ENCODE measurements at places on chromosomes 13 and 19. TPM values are rescaled to one million over a fixed set of nuclear protein-coding genes. Genes with fewer than 3 reads are reported as not detected.

- no peaks in the 10 kb centered on the region for H3K4me1 ChIP-seq
- H3K27me3 ChIP-seq: no peaks in the 10 kb centered on the region
- no peak overlapping the region for H3K4me3 ChIP-seq
Observed at GRCh38 chr13:84864341-84864740, 934.9 kb downstream of the SLITRK6 start.

GRCh38 chr13:83765796-83766195, 116.5 kb downstream of the SLITRK1 start:
- H3K27me3 ChIP-seq: no peaks in the 10 kb centered on the region
- H3K4me3 ChIP-seq: no peak overlapping the region
- H3K4me1 ChIP-seq: no peaks in the 10 kb centered on the region
- H3K27ac ChIP-seq: no peak overlapping the region
- no peaks in the 10 kb centered on the region for H3K36me3 ChIP-seq

DNA sequence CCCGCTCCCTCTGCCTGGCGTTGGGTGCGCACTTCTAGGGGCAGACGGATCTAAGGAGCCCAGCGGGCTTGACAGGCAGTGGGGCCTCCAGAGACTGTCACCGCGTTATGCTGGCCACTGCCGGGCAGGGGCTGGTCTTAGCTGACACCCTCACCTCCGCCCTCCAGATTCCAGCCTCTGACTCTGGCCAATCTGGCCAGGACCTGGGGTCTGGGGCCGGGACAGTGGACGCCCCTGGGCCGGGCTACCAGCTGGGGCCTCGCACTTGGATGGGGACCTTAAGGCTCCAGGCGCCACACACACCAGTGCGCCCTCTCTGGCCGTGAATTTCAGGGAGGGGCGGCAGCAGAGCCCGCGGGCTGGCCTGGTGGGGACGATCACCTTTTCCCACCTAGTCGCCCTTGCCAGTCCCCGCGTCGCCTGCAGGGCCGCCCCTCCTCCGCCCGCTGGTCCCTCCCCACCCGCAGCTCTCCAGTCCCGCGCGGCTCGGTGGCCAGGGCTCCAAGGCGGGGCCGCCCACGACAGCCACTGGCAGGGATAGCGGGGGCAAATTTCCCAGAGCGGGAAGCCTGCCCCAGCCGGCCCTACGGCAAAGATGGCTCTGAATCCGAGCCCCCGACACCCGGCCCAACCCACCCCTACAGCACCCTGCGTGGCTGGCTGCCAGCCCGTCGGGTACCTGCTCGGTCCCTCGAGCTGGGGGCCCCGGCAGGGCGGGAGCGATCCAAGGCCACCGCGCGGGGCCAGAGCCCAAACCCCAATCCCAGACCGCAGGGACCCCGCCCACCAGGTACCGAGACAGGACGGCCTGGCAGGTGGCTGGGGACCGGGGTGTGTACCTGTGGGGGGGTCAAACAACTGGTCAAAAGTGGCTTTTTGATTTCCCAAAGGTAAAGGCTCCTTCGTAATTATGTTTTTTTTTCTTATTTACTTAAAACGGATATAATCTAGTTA, 6.1 kb upstream of the ZNF98 start:
- no peak overlapping the region for H3K27ac ChIP-seq
- no peak for DNase-seq
- H3K4me3 ChIP-seq: peak overlapping the region; percentile 21
- H3K36me3 ChIP-seq: no peaks in the 10 kb centered on the region
- peaks cover 15% of the 10 kb centered on the region for H3K27me3 ChIP-seq
- no peaks in the 10 kb centered on the region for H3K4me1 ChIP-seq

GRCh38 chr13:38700051-38700450, 13.2 kb downstream of the FREM2 start:
- no peaks in the 10 kb centered on the region for H3K36me3 ChIP-seq
- no peak overlapping the region for H3K4me3 ChIP-seq
- no peak for DNase-seq
- no peak overlapping the region for H3K27ac ChIP-seq
- no peaks in the 10 kb centered on the region for H3K4me1 ChIP-seq

GRCh38 chr13:49585220-49586157, at the start of gene RCBTB1:
Gene RCBTB1, minus strand, starts transcription at chr13:49585558. Its CDS starts 18,279 bp downstream, at chr13:49567279.
- H3K27me3 ChIP-seq: no peaks in the 10 kb centered on the region
- H3K4me1 ChIP-seq: peaks cover 19% of the 10 kb centered on the region
- peak within 1 kb of the TSS; percentile 71 for H3K4me3 ChIP-seq

GRCh38 chr13:45456196-45456972, 8.4 kb upstream of the COG3 start:
- no peaks in the 10 kb centered on the region for H3K4me1 ChIP-seq
- no peak overlapping the region for H3K4me3 ChIP-seq
- DNase-seq: no peak
- H3K27me3 ChIP-seq: no peaks in the 10 kb centered on the region
- H3K27ac ChIP-seq: no peak overlapping the region

GRCh38 chr19:2820112-2820702, 539 bp downstream of the ZNF554 start:
- no peaks in the 10 kb centered on the region for H3K27me3 ChIP-seq
- peak overlapping the region; percentile 87 for H3K4me3 ChIP-seq
- no peak for DNase-seq
- peaks cover 6% of the 10 kb centered on the region for H3K4me1 ChIP-seq

DNA sequence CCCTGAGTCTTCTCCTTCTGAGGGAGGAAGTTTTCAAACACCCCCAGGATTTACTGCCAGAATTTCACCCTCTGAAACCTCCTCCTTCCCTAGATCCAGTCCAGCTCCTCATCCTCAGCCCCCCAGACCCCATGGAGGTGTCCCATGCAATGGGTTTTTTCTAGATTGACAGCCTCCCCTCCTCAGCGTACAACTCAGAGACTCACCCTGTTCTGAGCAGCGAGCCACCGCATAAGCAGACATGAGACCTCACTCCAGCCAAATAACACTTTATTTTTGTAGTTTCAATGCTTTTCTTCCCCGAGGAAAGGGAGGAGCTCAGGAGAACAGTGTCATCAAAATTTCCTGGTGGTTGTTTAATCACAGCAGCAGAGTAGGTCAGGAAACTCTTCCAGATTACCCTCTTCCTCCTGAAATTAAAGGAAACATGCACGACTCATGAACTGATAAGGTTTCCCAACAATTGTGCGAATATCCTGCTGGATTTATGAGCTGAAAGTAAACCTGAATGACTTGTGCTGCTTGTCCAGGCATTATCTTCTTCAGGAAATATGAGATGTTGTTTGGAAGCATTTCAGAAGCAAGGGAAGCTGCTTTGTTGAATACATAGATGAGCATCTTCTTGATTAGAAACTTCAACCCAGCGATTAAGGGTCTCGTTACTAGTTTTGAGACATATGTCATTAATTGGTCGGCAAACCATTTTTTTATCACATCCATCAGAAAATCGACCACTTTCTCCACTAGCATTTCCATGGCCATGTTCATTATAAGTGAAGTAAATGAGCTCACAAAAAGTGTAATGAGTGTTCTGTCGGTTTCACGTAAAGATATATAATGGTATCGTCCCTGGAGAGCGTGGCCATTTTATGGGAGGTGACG, 36.2 kb downstream of the ERICH4 start:
- H3K4me1 ChIP-seq: peaks cover 3% of the 10 kb centered on the region
- no peak for DNase-seq
- peak overlapping the region; percentile 83 for H3K27ac ChIP-seq
- H3K4me3 ChIP-seq: peak overlapping the region; percentile 35

- peaks cover 54% of the 10 kb centered on the region for H3K4me1 ChIP-seq
- DNase-seq: no peak
- H3K27me3 ChIP-seq: no peaks in the 10 kb centered on the region
Observed at GRCh38 chr19:29672319-29672932, 7.2 kb downstream of the PLEKHF1 start.

- no peaks in the 10 kb centered on the region for H3K27me3 ChIP-seq
- H3K4me1 ChIP-seq: peaks cover 62% of the 10 kb centered on the region
- H3K27ac ChIP-seq: no peak overlapping the region
- peak; percentile 29 for DNase-seq
- H3K36me3 ChIP-seq: no peaks in the 10 kb centered on the region
Observed at GRCh38 chr13:51620165-51620983, 36.1 kb downstream of the WDFY2 start.

DNA sequence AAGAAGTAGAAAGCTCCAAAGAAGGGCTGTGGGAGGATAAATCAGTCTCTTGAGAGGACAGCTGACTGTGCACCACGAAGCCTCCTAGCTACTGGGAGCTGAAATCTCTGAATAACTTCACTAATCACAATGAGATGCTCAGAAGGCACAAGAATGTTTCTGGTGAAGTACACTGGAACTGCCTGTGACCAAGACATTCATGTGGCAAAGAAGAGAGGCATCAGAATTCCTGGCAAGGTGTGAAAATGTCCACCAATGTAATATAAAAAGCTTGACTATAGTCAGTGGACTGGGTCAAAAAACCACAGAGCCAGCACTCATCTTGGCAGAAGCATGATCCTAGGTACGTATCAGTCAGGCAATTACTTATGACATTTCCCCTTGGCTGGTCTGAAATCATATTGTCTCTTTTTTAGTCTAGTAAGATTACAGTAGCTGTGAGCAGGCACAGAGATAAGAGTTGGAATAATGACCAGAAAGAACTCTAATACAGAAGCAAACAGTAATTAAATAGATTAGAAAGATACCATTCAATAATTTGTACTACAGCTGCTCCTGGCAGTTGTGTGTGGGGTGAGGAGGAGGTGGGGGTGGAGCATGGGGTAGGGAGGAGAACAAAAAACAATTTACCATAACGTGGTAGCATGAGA, 434.7 kb downstream of the DIAPH3 start:
- H3K4me3 ChIP-seq: no peak overlapping the region
- H3K27ac ChIP-seq: no peak overlapping the region
- H3K4me1 ChIP-seq: no peaks in the 10 kb centered on the region
- no peak for DNase-seq

- no peak for DNase-seq
- no peaks in the 10 kb centered on the region for H3K36me3 ChIP-seq
- no peak overlapping the region for H3K4me3 ChIP-seq
- no peaks in the 10 kb centered on the region for H3K27me3 ChIP-seq
Observed at GRCh38 chr19:906480-906879, 6.5 kb downstream of the R3HDM4 start.

DNA sequence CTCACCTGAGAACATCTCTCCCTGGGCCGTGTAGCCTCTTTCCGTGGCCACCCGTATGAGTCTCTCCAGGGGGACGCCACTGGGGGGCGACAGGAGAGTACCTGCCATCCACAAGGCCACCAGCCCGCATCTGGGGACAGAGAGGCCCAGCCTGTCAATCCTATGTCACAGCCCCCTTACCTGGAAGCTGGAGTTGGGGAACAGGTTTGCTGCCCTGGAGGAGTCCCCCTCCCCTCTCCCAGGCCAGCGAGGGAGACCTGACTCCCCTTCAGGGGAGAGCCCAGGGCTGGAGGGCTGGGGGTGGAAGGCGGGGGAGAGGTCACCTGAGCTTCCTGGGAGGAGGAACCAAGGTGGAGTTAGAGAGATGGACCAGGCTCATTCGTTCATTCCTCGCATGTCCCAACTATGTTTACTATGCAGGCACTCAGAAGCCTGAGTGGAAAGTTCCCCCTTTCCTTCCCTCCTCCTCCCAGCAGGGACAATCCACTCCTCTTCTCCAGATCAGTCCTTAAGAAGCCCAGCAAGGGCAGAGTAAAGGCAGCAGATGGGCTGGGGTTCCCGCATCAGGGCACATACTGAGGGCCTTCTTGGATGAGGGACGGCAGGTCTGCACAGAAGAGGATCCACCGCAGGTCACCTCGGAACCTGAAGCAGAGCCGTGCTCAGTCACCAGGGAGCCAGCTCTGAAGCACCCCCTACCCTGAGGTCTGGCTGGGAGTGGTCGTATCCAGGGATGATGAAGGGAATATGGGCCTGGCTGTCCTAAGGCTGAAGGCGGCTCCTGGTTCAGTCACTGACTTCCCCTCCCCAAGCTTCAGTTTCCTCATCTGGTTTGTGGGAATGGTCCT, 5.5 kb downstream of the ACTMAP start:
- H3K36me3 ChIP-seq: no peaks in the 10 kb centered on the region
- no peak overlapping the region for H3K4me3 ChIP-seq
- H3K27ac ChIP-seq: no peak overlapping the region
- no peak for DNase-seq
- H3K27me3 ChIP-seq: no peaks in the 10 kb centered on the region

DNA sequence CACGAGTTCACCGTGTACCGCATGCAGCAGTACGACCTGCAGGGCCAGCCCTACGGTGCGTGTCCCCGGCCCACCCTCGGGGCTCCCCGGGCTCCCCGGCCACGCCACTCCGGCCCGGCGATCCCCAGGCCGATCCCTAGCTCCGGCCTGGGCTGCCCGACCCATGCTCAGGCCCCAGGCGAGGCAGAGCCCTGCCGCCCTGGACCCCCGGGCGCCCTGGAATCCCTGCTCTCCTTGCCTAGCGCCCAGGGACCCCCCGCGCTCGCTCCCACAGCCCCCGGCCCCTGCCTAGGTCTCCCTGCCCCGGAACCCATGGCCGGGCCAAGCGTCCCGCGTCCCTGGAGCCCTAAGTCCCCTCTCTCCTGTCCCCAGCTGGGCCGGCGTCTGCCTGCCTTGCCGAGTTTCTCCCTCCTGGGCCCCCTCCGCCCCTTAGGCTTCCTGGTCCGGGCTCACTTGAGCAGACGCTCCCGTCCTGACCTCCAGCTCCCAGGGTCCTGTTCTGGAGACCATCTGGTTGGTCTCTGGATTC, 494 bp downstream of the NCLN start:
- peaks cover 23% of the 10 kb centered on the region for H3K4me1 ChIP-seq
- no peak for DNase-seq
- H3K27ac ChIP-seq: peak overlapping the region; percentile 89
- H3K4me3 ChIP-seq: peak overlapping the region; percentile 97

DNA sequence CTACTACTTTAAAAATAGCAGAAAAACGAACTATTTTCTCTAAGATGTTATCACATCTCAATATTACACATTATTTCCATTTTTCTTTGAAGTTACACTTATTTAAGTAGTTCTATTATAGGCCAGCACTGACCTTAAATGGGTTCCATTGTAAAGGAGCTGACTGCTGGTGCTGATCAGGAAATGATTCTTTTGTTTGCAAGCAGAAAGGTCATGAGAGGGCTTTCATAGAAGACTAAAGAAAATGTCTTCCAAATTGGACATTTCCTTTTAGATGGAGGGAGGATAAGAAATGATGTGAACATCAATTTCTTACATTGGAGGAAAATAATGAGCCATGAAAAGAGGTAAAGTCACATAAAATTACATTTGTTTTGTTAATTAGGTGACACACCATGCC, 96.2 kb downstream of the SUCLA2 start:
- no peak overlapping the region for H3K4me3 ChIP-seq
- DNase-seq: no peak
- no peaks in the 10 kb centered on the region for H3K36me3 ChIP-seq
- H3K4me1 ChIP-seq: no peaks in the 10 kb centered on the region
- no peaks in the 10 kb centered on the region for H3K27me3 ChIP-seq

GRCh38 chr13:113928685-113929627, 44.9 kb downstream of the C13orf46 start:
- H3K27ac ChIP-seq: peak overlapping the region; percentile 64
- H3K4me1 ChIP-seq: peaks cover 36% of the 10 kb centered on the region
- H3K36me3 ChIP-seq: no peaks in the 10 kb centered on the region
- no peak overlapping the region for H3K4me3 ChIP-seq

GRCh38 chr13:39874331-39875053, 219.0 kb downstream of the COG6 start:
- no peaks in the 10 kb centered on the region for H3K36me3 ChIP-seq
- H3K27ac ChIP-seq: peak overlapping the region; percentile 65
- no peaks in the 10 kb centered on the region for H3K4me1 ChIP-seq

The FAM216B gene
- 0.90 TPM for total RNA-seq

The MEGF8 gene
- 42.2 TPM for total RNA-seq

The HPN gene
- 13.1 TPM for total RNA-seq

The SMIM44 gene
- not detected for total RNA-seq

The ENOX1 gene
- total RNA-seq: 7.1 TPM

Measured in heart right ventricle (tissue), 16 donors.